CD4-positive, alpha-beta T cell treated with Interleukin-10 for 1 hour (primary cell): ENCODE measurements at places on chromosomes 3 and 15.
A peak's percentile ranks its signal among the peaks of the same experiment; 100 is the strongest.

GRCh38 chr3:132486099-132486498 lies 68.8 kb downstream of the DNAJC13 start:
- DNase-seq, result no peak

DNA sequence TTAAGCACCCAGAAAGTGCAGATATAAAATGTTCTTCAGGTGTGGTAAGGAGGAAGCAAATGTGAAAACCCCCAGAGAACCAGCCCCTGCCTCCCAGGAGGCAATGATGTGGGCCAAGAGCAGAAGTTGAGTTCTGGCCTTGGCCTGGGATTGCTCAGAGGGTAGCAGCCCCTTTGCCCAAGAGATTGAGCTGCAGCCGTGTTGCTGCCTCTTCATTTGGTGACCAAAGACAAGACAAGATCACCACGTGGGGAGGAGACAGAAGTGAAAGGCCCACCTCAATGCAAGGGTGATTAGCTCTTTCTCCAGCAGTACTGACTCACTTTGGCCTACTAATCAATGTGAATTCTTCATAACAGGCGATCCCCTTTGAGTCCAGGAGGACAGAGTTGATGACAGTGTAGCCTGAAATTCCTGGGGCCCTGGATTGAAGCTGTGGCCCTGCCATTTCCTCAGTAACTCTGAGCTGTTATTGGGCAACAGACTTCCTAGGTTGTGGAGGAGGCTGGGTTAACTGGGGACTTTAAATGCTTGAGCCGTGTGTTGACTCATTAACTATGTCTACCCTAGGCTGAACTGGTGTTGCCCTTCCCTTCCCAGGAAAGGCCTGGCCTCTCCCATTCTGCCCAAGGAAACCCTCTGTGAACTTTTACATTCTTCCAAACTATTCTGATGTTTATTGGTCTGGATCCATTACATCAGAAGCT lies 86.5 kb downstream of the ST6GAL1 start:
- DNase-seq, result no peak

DNA sequence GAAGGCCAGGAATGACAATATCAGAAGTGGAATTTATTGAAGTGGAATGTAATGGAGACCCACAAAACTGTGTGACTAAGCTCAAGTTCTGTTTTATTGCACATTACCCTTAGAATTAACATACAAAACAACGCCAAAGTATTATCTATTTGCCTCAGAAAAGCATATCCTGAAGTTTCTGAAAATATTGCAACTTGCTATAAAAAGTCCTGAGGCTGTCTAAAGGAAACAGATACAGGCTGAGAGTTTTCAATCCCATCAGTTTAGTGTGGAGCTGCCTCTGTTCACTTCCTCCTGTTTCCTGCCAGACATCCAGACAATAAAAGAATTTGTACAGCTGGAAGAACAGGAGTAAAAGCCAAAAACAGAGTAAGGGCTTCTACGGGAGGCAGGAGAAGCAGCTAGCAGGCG lies 108.8 kb downstream of the FBN1 start:
- no peak for DNase-seq

- DNase-seq, result peak; percentile 33
Observed at GRCh38 chr15:67758619-67759300, 66.5 kb upstream of the SKOR1 start.

- DNase-seq, result no peak
Observed at GRCh38 chr3:185900228-185900627, 37.6 kb downstream of the TRA2B start.

DNA sequence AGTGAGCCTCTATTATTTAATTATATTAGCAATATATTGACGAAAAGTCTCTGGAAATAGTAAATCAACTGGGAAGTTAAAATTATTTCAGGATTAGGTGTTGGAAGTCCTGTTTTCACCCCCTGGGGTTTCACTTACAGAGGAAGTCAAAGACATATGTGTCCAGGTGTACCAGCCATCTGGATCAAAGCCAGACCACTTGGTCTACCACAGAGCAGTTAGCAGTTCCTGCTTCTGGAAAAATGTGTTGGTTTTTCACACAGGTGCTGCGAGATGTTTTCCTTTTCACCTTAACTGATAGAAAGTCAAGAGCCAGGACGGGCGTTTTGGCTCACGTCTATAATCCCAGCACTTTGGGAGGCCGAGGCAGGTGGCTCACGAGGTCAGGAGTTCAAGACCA lies 13.1 kb downstream of the MME start:
- DNase-seq, result no peak

GRCh38 chr15:70356919-70357318 lies 259.2 kb upstream of the TLE3 start:
- no peak for DNase-seq

- DNase-seq, result no peak
Observed at GRCh38 chr3:111735243-111735758, 123.8 kb upstream of the PHLDB2 start.

GRCh38 chr15:52124270-52124880 lies 11.8 kb upstream of the BCL2L10 start:
- DNase-seq, result no peak

GRCh38 chr15:67501836-67502461 lies 19.0 kb upstream of the C15orf61 start:
- no peak for DNase-seq

DNA sequence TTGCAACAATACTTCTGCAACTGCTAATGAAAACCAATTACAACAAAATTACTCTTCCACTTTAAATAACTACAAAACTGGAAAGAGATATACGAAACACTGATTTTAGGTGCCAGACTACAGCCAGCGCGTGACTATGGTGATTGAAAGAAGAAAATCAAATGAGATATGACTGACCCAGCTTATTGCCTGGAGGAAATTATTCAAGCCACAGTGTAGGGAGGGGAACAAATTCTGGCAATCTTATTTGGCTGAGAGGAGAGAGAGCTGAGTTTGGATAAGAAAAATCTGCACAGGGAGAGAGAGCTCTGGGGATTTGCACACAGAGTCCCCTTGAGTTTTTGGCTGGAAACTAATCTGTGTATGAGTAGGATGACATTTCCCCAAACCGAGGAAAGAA lies 470.3 kb upstream of the FRG2C start:
- DNase-seq, result no peak

- peak; percentile 36 for DNase-seq
Observed at GRCh38 chr15:74790080-74790916, 8.4 kb downstream of the CSK start.
